Mammary epithelial cell (primary cell): ENCODE measurements at places on chromosomes 2 and 18.
A peak's percentile ranks its signal among the peaks of the same experiment; 100 is the strongest.

DNA sequence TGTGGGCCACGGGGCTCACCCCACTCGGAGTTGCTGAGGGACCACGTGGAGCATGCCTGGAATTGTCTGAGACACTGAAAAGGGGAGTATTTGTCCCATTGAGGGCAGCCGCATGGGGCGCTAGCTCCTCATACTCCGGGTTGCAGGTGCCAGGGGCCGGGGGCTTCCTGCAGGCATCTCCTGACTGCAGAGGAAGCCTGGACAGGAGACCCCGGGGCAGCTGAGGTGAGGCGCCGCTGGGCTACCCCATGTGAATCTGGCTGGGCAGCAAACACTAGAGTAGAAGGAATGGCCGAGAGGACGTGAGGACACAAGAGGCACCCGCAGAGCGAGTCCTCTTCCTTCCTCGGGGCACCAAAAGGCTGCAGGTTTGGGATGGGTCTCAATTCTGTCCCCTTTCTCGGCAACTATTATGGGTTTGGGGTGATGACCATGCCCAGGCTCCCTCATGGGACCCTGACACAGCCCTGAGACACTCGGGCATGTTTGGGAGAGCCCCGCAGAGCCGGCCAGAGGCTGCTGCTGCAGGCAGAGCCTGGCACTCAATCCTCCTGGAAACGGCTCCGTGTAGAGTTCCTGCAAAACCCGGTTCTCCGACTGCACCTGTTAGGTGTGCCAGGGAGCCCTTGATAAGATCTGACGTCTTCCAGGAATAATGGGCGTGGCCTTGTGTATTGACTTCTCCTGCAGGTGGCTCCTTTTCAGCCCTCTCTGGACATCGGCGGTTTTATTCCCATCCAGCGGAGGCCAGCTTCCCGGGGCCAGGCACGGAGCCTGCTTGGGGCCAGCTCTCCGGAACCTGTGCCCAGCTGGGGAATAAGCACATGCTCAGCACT, 77.0 kb downstream of the CTIF start:
- no peak for DNase-seq

GRCh38 chr2:27814758-27815157, 43.2 kb downstream of the MRPL33 start:
- no peak for DNase-seq

DNA sequence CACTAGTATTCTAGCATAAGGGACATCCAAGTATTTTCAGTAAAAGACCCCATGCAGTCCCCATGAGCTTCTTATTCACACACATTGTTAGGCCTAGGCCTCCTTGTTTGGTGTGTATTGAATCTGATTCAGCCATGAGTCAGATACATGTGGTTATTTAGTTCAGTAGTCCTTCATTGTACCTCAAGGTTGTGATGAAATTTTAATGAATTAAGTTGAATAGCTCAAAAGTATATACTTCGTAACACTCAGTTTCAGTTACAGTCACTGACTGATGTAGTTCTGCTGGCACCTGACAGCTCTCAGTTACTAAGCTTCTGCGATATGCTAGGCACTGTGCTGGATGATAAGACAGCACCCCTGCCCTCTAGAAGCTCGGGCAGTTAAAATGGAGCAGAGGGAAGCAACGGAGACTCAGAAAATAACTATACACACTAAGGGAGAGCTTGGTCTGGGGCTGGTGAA, 86.4 kb downstream of the XRCC5 start:
- peak; percentile 92 for DNase-seq

DNA sequence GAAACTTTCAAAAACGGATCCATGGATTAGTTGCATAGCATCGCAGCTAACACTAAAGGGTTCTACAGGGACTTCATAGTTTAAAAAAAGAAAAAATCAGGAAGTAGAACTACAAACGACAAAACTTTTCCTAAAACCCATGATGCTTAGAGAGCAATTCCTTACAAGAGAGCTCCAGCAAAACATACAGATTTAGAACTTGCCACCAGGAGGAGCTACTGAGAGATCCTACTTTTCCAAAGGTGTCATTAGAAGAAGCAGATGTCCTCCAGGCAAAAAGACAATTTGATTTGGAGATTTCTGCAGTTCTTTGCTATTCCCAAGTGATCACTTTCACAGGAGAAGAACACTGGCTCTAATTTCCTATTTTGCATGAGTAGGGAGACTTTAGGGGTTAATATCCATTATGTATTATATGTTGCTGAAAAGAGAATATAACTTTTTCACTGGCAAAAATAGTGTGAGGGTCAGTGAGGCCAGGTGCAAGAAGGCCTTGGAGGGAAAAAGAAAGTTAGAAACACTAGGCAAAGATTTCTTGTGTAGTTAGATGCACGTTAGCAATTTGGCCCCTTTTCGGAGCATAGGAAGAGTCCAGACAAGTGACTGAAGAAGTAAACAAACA, 436.2 kb downstream of the SUCLG1 start:
- peak; percentile 49 for DNase-seq

DNA sequence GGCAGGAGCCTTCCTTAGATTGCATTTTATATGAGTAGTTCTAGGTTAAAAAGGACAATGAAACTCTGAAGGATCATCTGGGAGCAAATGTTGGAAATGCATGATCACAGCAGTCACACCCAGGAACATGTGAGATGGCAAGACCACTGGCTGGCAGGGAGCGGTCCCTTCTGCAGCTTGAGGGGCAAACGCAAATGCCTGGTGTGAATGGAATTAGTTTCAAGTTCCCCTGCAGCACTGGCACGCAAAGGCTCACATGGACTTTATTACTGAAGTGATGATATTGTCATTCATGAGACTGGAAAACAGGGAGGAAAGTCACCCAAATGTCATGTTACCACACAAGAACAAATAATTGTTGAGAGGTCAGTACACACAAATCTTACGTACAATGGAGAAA, 223.3 kb downstream of the FBXO15 start:
- no peak for DNase-seq
